ENCODE measurements at places on chromosomes 3 and 15.

- DNase-seq = no peak
Measured at GRCh38 chr3:9248522-9249271, 749 bp downstream of the SRGAP3 start.

- no peak for DNase-seq
Measured at GRCh38 chr3:197858133-197858532, 67.1 kb downstream of the LRCH3 start.

GRCh38 chr3:131819381-131820055, 215.3 kb downstream of the CPNE4 start:
- no peak for DNase-seq

GRCh38 chr15:61483599-61483998, 254.5 kb upstream of the RORA start:
- DNase-seq = no peak

- DNase-seq = no peak
Measured at GRCh38 chr15:66071921-66072295, 181.6 kb downstream of the MEGF11 start.

- DNase-seq = no peak
Measured at GRCh38 chr15:52232327-52232726, 41.1 kb upstream of the GNB5 start.

DNA sequence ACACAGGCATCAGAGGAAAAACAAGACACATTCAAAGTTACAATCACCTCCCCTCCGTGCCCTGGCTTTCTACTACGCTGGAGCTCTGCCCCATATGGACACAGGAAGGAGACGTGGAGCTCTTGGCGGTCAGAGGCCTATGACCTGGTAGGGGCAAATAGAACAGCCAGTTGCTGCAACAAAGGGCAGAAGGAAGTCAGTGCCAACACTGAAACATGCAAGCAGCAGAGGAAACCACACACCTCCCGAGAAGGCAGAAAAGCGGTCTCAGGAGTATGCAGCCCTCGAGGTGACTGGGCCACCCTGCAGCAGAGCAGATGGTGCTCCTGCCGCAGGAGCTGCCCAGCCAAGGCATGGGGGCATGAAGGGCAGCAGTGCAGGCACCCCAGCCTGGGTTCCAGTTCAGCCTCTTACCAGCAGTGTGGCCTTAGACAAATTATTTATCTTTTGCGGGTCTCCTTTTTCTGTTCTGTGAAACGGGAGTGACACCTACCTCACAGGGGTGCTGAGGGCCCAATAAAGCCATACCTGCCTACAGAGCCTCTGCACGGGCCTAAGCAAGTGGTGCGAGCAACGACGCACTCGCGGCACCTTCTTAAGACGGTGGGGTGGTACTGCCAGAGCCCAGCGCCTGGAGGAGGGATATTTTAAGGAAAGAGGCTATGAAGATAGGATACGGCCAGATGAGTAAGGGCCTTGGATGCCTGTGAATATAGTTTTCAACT, 8.6 kb downstream of the ZXDC start:
- DNase-seq = no peak

- no peak for DNase-seq
Measured at GRCh38 chr3:36512555-36512954, 132.3 kb downstream of the STAC start.

DNA sequence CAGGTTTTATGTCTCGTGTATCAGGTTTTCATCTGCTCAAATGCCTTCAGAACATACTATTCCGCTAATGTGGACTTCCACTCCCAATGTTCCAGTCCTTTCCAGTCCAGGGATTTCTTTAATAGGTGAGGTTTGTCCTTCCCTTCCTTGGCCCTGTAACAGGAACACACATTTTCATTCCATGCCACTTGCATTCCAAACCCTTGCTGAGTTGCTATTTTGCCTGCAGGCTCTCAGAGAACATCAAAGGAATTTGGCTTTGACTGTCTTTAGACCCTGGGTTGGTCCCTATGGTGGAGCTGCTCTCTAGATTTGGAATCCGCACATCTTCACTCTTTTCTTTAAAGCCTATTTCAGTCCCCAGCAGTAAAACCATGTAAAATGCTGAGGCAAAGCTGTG, 12.3 kb upstream of the ALCAM start:
- no peak for DNase-seq

- no peak for DNase-seq
Measured at GRCh38 chr15:85525755-85526154, 145.4 kb downstream of the AKAP13 start.

- no peak for DNase-seq
Measured at GRCh38 chr15:92822216-92823144, 77.6 kb upstream of the CHD2 start.

- no peak for DNase-seq
Measured at GRCh38 chr15:42914728-42915497, 5.7 kb downstream of the TTBK2 start.

GRCh38 chr3:171436380-171436779, 23.8 kb downstream of the TNIK start:
- no peak for DNase-seq

DNA sequence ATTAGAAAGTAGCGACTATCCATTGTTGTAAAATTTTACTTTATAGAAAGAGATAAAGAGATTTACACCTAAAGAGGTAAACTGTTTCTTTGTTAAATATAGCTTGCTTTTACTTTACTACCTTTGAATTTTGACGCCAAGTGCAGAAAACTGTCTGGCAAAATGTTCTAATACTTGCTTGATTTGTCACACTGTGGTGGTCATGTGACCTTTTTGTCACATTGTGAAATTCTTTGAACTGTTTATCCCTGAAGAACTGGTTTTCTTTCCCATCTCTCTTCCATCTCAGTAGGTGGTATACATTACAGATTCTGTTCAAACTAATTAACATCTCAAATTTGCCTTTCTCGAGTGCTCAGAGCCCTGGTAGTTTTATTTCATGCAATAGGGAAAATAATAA, 327.4 kb downstream of the NAALADL2 start:
- no peak for DNase-seq

- no peak for DNase-seq
Measured at GRCh38 chr15:51288143-51289065, 50.0 kb downstream of the CYP19A1 start.

- DNase-seq = no peak
Measured at GRCh38 chr3:105608623-105609022, 241.9 kb downstream of the ALCAM start.

- no peak for DNase-seq
Measured at GRCh38 chr15:88080616-88081015, 175.9 kb downstream of the NTRK3 start.

DNA sequence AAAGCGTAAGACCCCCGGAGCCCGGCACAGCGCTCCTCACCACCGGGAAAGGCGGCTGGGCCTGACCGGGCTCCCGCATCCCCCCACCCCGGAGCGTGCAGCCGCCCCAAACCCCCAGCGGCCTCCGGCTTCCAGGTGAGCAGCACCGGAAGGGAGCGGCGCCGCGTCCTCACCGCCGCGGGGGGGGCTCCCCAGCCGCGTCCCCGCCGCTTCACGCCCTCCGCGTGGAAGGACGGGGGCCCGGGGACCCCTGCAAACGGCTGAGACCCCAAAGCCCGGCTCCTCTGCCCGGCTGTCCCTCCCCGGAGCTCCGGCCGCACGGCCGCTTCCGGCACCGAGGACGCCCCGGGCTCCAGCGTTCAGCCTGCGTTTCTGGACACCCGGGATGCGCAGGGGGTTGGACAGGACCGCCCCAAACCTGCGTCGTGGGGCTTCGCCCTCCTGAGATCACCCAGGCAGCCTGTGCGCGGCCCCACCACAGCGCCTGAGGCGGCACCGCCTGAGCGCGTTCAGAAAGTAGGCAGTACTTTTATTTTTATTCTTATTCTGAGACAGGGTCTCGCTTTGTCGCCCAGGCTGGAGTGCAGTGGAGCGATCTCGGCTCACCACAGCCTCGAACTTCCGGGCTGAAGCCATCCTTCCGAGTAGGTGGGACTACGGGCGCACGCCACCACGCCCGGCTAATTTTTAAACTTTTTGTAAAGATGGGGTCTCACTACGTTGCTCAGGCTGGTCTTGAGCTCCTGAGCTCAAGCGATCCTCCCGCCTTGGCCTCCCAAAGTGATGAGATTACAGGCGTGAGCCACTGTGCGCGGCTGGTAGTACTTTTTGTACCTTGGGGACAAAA, 51.6 kb upstream of the BLM start:
- DNase-seq = peak; percentile 38

DNA sequence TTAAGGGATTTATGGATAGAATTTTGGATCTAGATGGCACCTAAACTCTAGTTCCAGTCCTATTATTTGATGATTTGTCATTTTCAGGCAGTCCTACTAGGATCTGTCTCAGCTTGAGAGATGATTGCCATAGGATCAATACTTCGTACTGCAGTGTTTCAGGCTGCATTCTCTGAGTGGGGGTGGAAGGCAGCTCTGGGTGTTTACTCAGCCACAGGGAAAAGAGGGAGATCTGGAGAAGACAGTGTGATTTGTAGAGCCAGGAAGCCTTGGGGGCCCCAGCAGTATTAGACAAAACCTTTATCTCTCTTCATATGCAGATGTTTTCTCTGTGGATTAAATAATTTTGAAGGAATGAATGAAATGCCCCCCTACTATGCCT, 188.4 kb upstream of the SYNPR start:
- no peak for DNase-seq
